MG63 (cell line): ENCODE measurements at places on chromosomes 3 and 15. TPM values are rescaled to one million over a fixed set of nuclear protein-coding genes. Genes with fewer than 3 reads are reported as not detected.
A peak's percentile ranks its signal among the peaks of the same experiment; 100 is the strongest.

GRCh38 chr3:84444726-84445521, 513.9 kb upstream of the CADM2 start:
- DNase-seq = no peak

GRCh38 chr3:87867001-87867400, 191.8 kb downstream of the CGGBP1 start:
- DNase-seq = no peak

DNA sequence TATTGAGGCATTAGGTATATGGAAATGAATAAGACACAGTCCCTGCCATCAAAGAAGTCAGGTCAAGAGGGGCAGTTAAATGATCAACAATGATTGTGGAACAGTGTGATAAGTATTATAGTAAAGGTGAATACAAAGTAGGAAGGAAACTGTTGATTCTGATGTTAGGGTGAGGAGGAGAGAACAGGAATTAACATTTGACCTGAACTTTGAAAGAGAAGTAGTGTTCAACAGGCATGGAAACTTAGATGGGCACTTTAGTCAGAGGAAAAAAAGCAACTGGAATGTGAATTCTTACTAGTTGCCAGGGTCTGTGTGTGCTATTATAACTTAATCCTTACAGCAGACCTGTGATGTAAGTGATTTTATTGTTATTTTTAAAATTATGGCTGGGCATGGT, 17.6 kb downstream of the HACD3 start:
- no peak for DNase-seq

PRRT3 gene
- 0.23 TPM in 1 of 2 replicates, not detected in the other for total RNA-seq

MME gene
- 0.07 and 0.47 TPM in 2 replicates for total RNA-seq

- no peak for DNase-seq
These were observed 28.4 kb upstream of the SMAD3 start for GRCh38 chr15:67036775-67037555.

CACNA2D2 gene
- not detected in 2 replicates for total RNA-seq

DNA sequence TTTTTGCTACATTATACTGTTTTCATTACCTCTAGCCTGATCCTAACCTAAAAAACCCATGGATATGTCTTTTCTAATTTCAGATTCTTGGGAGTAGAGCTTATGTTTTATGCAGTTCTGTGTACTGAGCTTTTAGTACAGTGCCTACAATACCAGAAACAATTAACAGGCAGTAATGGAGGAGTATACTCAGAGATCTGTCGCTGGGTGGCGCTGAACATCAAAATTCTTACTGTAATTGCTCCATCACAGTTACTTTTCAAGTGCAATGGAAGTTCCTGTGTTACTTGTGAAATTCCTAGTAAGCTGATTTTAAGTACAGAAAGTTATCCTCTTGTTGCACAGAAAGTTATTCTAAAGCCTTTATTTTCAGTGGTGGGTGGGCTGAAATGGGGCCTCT, 66.9 kb downstream of the RNF13 start:
- DNase-seq = peak; percentile 43

DNA sequence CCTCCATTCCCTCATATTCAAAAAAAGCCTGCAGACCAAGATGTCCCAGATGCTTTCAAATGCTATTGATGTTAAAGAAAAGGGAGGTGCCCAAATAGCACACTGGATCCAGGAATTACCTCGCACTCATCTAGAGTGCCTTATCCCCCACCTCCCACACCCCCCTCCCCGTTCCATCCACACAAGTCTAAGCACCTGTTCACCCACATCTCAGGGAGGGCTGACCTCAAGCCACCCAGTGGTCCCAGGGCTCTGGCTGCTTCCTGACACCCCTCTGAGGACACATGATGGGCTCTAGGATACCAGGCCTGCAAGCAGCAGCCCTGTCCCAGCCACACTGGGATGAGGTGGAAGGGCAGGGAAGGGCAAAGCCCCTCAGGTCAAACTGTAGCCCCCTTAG, 4.8 kb downstream of the RBPMS2 start:
- DNase-seq = no peak

TRPM1 gene
- total RNA-seq = not detected in 2 replicates

GRCh38 chr3:127572186-127572585, 18.3 kb downstream of the TPRA1 start:
- DNase-seq = no peak

CD96 gene
- not detected in 2 replicates for total RNA-seq

- DNase-seq = peak; percentile 60
These were observed at the start of gene IL17RD for GRCh38 chr3:57164657-57165573. Gene IL17RD, minus strand, starts transcription at chr3:57165353. Its CDS starts 67 bp downstream, at chr3:57165286.

DNA sequence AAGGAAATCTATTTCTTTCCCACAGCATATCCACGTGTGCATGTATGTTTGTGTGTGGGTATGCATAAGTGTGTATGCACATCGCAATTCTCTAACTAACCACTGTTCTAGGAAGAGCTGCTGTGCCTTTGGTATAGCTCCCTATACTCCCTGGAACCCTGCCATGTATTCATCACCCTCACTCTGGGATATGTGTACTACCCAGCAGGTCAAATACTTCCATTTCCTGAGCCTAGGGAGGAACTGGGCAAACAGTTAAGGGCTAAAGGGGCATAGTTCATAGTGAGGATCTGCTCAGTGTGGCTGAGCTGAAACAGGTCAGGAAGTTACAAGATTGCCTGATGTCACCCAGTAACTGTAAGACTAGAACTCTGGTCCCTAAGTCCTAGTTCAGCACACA, 260.4 kb downstream of the RPLP1 start:
- DNase-seq = peak; percentile 18

DNA sequence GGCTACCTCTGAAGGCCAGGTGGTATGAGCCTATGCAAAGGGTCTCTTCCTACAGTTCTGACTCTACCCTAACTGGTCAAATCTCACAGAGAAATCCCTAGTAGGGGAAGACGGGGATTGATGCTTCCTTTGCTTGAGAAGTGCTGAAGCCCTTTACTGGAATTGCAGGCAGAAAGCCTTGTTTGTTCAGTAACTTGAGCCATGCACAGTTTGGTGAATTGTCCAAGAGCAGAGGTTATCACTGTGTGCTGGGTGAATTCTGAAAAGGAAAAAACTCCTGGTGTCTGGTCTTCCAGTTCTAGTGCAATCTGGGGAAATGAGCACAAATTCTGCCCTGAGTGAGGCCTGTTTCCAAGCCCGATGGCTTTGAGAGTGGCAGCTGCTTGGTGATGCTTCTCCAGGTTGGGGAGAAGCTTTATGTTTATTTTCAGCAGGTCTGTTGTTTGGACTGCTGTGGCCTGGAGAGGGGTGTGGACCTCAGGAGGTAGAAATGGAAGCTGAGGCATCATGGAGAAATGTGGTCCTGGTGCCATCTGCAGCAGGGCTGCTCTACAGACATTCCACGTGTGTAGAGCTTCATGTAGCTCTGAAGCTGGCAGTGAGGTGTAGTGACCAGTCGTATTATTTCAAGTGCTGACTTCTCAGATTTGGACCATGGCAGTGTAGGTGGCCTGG, 60.9 kb downstream of the ARNT2 start:
- no peak for DNase-seq

DNA sequence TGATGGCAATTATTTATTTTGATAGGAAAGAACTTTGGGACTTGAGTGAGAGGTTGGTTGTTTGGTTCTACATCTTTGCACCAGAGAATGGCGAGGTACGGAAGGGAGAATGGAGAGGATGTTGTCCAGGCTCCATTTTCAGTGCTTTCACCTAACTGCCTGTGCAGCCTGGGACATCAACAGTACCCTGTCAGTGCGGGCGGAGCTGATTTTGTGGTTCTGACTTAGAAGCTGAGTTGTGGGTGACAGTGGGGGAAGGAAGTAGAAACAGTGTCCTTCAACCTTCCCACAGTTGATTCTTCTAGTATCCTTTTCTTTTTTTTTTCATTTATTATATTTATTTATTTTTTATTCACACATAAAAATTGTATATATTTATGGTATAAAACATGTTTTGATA, 95.3 kb downstream of the TIGIT start:
- DNase-seq = no peak

CELF6 gene
- total RNA-seq = 1.1 TPM in 1 of 2 replicates, not detected in the other

GRCh38 chr3:23112491-23112890, 90.6 kb upstream of the UBE2E2 start:
- no peak for DNase-seq
